Thymus (tissue), 14 donors: ENCODE measurements at places on chromosomes 1 and 21. TPM values are rescaled to one million over a fixed set of nuclear protein-coding genes. Genes with fewer than 3 reads are reported as not detected.

DNA sequence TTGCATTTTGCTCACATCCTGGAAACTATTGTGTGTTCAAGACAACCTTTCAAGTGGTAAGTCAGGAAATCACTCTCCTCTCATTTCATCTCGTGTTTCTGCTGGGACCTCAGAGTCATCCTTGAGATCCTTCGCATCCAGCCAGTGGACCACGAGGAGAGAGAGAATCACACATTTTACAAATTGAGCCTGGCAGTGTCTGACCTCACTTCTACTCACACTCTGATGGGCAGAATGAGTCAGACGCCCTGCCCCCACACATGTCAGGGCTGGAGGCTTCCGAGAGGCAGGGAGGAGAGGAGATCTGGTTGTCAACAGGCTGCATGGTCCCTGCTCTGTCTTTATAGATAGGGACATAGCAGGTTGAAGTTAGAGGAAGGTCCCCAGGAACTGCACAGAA lies 509.7 kb downstream of the AJAP1 start:
- no peaks in the 10 kb centered on the region for H3K36me3 ChIP-seq
- H3K27me3 ChIP-seq = no peaks in the 10 kb centered on the region
- H3K27ac ChIP-seq = no peak overlapping the region
- no peaks in the 10 kb centered on the region for H3K4me1 ChIP-seq

- no peaks in the 10 kb centered on the region for H3K27me3 ChIP-seq
- no peak for DNase-seq
- H3K36me3 ChIP-seq = no peaks in the 10 kb centered on the region
- H3K4me1 ChIP-seq = no peaks in the 10 kb centered on the region
Measured at GRCh38 chr1:185960422-185961321, 226.5 kb downstream of the HMCN1 start.

GRCh38 chr1:8395433-8395866 lies 77.5 kb downstream of the SLC45A1 start:
- no peaks in the 10 kb centered on the region for H3K27me3 ChIP-seq
- no peaks in the 10 kb centered on the region for H3K36me3 ChIP-seq
- peaks cover 21% of the 10 kb centered on the region for H3K4me1 ChIP-seq
- DNase-seq = no peak
- peak overlapping the region; percentile 78 for H3K27ac ChIP-seq
- H3K4me3 ChIP-seq = no peak overlapping the region

DNA sequence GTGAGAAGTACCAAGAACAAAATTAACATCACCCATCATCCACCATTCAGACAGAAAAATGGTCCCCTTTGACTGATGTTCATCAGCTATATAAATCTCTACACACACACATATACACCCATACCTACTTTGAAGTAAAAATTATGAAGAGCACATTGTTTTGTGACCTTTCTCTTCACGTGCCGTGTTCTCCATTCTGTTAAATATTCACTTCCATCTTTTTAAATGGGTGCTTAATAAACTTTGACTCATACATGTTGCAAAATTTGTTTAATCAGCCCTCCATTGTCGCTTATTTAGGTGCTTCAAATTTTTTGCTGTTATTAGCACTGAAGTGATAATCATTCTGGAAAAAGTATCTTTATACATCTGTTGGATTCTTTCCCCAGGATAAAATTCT lies 80.1 kb downstream of the CLIC6 start:
- H3K27me3 ChIP-seq = no peaks in the 10 kb centered on the region
- H3K27ac ChIP-seq = no peak overlapping the region
- H3K4me3 ChIP-seq = no peak overlapping the region
- DNase-seq = no peak

- H3K4me1 ChIP-seq = no peaks in the 10 kb centered on the region
- H3K27me3 ChIP-seq = no peaks in the 10 kb centered on the region
- no peak overlapping the region for H3K4me3 ChIP-seq
- no peaks in the 10 kb centered on the region for H3K36me3 ChIP-seq
- DNase-seq = no peak
Measured at GRCh38 chr1:29709704-29710280, 473.5 kb downstream of the PTPRU start.

DNA sequence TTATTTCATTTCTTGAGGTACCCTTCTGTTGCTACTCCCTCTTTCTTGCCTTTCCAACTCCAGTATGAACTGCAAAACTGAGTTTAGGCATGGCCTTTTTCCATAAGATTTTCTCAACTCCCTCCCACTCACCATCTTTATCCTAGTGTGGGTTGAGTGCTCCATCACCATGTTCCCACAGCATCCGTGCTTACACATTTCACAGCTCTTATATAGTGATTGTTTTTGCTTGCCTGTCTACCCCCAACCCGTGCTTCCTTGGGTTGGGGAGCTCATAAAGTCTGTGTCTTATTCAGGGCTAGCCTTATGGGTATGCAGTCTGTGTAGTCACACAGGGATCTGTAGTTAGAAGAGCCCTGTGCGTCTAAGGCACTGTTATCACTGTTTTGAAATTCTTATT lies 68.2 kb upstream of the CCDC190 start:
- no peak overlapping the region for H3K4me3 ChIP-seq
- no peaks in the 10 kb centered on the region for H3K36me3 ChIP-seq
- H3K27ac ChIP-seq = no peak overlapping the region
- no peaks in the 10 kb centered on the region for H3K4me1 ChIP-seq

- H3K36me3 ChIP-seq = no peaks in the 10 kb centered on the region
- H3K27me3 ChIP-seq = peaks cover 58% of the 10 kb centered on the region
- H3K27ac ChIP-seq = no peak overlapping the region
- no peak overlapping the region for H3K4me3 ChIP-seq
- no peak for DNase-seq
Measured at GRCh38 chr1:43934986-43935324, 1.4 kb downstream of the ARTN start.

GRCh38 chr1:160708801-160709200 lies 2.8 kb downstream of the CD48 start:
- peak overlapping the region; percentile 89 for H3K4me3 ChIP-seq
- H3K27me3 ChIP-seq = no peaks in the 10 kb centered on the region
- H3K4me1 ChIP-seq = peaks cover 70% of the 10 kb centered on the region
- DNase-seq = no peak
- H3K36me3 ChIP-seq = peaks cover 5% of the 10 kb centered on the region

DNA sequence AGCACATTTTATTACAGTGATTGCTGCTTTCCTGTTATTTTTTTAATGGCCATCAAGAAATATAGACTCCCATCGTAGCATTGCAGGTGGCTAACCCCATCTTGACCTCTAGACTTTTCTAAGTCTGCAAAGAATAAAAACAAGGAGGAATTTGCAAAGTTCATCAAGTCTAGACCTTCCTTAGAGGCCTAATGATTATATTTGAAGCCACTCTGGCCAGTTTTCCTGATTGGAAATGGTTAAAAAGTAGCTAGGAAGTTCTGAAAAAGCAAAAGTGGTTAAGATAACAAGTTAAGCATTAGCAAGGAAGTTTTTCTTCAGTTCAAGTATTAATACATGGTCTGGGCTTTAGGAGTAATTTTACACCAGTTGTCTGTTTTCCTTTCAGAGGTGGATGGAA lies 16.7 kb upstream of the KCNJ15 start:
- H3K4me3 ChIP-seq = no peak overlapping the region
- H3K4me1 ChIP-seq = no peaks in the 10 kb centered on the region
- no peaks in the 10 kb centered on the region for H3K27me3 ChIP-seq
- no peak for DNase-seq
- H3K36me3 ChIP-seq = no peaks in the 10 kb centered on the region

- peaks cover 5% of the 10 kb centered on the region for H3K4me1 ChIP-seq
- no peak overlapping the region for H3K27ac ChIP-seq
- no peak for DNase-seq
- no peak overlapping the region for H3K4me3 ChIP-seq
- peaks cover 23% of the 10 kb centered on the region for H3K36me3 ChIP-seq
Measured at GRCh38 chr1:28579401-28579800, 12.7 kb upstream of the RAB42 start.

DNA sequence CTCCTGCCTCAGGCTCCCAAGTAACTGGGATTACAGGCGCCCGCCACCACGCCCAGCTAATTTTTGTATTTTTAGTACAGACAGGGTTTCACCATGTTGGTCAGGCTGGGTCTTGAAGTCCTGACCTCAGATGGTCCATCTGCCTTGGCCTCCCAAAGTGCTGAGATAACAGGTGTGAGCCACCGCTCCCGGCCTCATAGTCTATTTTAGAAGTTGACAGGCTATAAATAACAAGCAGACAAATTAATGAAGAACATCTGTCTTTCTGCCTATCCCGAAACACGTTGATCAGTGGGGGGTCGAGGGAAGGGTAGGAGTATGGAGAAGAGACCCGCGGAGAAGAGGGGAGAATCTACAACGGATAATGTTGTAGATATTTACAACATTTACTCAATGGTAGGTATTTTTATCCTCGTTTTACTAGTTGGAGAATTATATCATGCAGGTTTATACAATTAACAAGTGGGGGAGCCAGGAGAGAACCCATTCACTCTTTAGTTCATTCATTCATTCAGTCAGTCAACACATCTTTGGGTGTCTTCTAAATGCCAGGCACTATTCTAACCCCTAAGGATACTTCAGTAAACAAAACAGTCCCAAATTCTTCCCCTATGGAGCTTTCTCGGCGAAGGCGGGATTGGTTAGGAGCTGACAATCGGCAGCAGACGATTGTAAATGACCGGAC lies 497 bp upstream of the IFNAR2 start:
- H3K4me3 ChIP-seq = peak overlapping the region; percentile 31
- DNase-seq = no peak
- H3K27ac ChIP-seq = no peak overlapping the region
- peaks cover 19% of the 10 kb centered on the region for H3K4me1 ChIP-seq
- H3K27me3 ChIP-seq = no peaks in the 10 kb centered on the region
- no peaks in the 10 kb centered on the region for H3K36me3 ChIP-seq

- H3K27ac ChIP-seq = no peak overlapping the region
- no peaks in the 10 kb centered on the region for H3K4me1 ChIP-seq
- H3K36me3 ChIP-seq = no peaks in the 10 kb centered on the region
- no peak for DNase-seq
- no peak overlapping the region for H3K4me3 ChIP-seq
- H3K27me3 ChIP-seq = no peaks in the 10 kb centered on the region
Measured at GRCh38 chr1:239772446-239772845, 319.2 kb upstream of the FMN2 start.

DNA sequence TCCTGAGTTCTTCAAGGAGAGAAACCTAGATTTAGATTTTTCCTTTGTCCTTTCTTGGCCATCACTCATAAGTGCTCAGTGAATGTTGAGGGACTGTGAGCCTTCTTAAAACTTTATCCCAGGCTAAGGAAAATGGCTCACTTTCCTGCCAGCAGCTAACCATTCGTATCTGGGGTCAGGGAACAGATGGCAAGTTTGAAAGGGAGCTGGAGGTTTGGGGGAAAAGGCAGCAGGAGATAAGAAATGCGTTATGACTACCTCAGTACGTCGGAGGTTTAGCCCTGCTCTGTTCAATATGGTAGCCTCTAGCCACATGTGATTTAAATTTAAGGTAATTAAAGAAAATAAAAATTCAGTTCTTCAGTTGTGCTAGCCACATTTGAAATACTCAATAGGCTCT lies 13.3 kb downstream of the RRP15 start:
- no peak overlapping the region for H3K27ac ChIP-seq
- H3K4me3 ChIP-seq = no peak overlapping the region
- peaks cover 6% of the 10 kb centered on the region for H3K36me3 ChIP-seq
- H3K4me1 ChIP-seq = no peaks in the 10 kb centered on the region

DNA sequence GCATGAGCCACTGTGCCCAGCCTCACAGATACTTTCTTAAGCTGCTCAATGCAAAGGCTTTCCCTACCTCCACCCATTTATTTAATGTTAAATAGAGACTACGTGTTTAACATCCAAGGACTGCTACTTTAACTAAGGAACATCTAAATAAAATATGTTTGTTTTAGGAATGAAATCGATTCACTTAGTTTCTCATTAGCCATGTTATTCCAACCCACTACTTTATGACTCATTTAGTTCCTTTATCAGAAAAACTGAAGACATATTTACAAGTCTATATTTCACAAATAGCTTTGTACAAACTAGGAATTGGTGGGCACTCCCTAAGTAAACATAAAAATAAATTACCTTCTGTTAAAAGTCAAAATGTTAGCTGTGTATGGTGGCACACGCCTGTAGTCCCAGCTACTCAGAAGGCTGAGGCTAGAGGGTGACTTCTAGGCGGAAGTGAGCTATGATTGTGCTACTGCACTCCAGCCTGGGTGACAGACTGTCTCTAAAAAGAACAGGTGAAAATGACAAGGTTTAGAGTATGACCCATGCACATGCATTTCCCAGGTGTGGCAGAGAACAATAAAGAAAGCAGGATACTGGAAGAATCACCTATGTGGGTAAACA lies 39.9 kb upstream of the AK4 start:
- no peak for DNase-seq
- H3K4me3 ChIP-seq = no peak overlapping the region
- H3K4me1 ChIP-seq = no peaks in the 10 kb centered on the region
- no peaks in the 10 kb centered on the region for H3K27me3 ChIP-seq
- H3K36me3 ChIP-seq = no peaks in the 10 kb centered on the region

- H3K27me3 ChIP-seq = no peaks in the 10 kb centered on the region
- no peak overlapping the region for H3K27ac ChIP-seq
- H3K4me3 ChIP-seq = no peak overlapping the region
- DNase-seq = no peak
Measured at GRCh38 chr1:232810856-232811255, 5.6 kb downstream of the MAP10 start.

DNA sequence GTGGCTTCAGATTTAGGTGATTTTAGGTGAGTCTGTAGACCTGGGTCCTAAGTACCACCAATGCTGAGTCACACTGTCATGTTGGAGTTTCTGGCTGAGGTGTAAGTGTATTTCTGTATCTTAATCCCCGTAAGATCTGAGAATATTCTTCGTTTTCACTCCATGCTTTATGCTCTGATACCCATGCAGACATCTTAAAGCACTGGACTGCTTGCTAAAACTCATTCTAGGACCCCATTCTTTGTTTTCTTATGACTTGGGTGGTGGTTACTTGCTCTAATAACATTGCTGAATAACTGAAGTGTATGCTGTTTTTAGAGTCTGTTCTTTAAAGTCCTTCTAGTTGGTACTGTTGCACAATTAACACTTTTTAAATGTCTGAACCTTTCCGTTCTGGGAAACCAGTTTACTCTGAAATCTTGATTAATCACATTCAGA lies 36.6 kb downstream of the CDC42 start:
- no peak overlapping the region for H3K27ac ChIP-seq
- peaks cover 39% of the 10 kb centered on the region for H3K36me3 ChIP-seq
- no peak for DNase-seq
- H3K4me1 ChIP-seq = peaks cover 11% of the 10 kb centered on the region

DNA sequence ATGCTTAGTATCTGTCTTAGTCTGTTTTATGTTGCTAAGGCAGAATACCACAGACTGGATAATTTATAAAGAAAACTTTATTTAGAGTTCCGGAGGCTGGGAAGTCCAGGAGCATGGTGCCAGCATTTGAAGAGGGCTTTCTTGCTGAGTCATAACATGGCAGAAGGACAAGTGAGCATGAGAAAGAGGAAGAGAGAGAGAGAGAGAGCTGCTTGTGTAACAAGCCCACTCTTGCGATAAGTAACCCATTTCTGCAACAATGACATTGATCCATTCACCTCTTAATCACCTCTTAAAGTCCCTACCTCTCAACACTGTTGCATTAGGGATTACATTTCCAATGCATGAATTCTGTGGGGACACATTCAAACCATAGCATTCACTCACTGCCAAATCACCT lies 11.7 kb upstream of the MYOCOS start:
- no peak overlapping the region for H3K4me3 ChIP-seq
- no peaks in the 10 kb centered on the region for H3K27me3 ChIP-seq
- H3K36me3 ChIP-seq = no peaks in the 10 kb centered on the region
- no peaks in the 10 kb centered on the region for H3K4me1 ChIP-seq
- H3K27ac ChIP-seq = no peak overlapping the region

Gene BARHL2
- polyA plus RNA-seq = not detected

Gene TNFRSF8
- 3.3 TPM for polyA plus RNA-seq

Gene THAP3
- 22.2 TPM for polyA plus RNA-seq

Gene SLC44A5
- 1.5 TPM for polyA plus RNA-seq

Gene ANKRD34A
- polyA plus RNA-seq = 0.89 TPM

Gene PARS2
- 2.3 TPM for polyA plus RNA-seq

Gene SLC35A3
- polyA plus RNA-seq = 25.9 TPM

Gene MIXL1
- polyA plus RNA-seq = 0.30 TPM

Gene UMODL1
- polyA plus RNA-seq = 1.4 TPM

Gene HSPB7
- 9.5 TPM for polyA plus RNA-seq

Gene ARL8A
- 29.5 TPM for polyA plus RNA-seq
